ENCODE measurements at places on chromosomes 16 and 17. TPM values are rescaled to one million over a fixed set of nuclear protein-coding genes. Genes with fewer than 3 reads are reported as not detected.

CACNG1 gene
- total RNA-seq, result not detected

UTP4 gene
- 44.5 TPM for total RNA-seq

IRX6 gene
- total RNA-seq, result not detected

WWOX gene
- total RNA-seq, result 21.2 TPM

FOXN1 gene
- total RNA-seq, result not detected

TP53TG3C gene
- not detected for total RNA-seq

TMEM100 gene
- not detected for total RNA-seq

MARVELD3 gene
- total RNA-seq, result not detected

GGT6 gene
- total RNA-seq, result not detected

AATF gene
- 59.7 TPM for total RNA-seq

FA2H gene
- total RNA-seq, result not detected

DNA sequence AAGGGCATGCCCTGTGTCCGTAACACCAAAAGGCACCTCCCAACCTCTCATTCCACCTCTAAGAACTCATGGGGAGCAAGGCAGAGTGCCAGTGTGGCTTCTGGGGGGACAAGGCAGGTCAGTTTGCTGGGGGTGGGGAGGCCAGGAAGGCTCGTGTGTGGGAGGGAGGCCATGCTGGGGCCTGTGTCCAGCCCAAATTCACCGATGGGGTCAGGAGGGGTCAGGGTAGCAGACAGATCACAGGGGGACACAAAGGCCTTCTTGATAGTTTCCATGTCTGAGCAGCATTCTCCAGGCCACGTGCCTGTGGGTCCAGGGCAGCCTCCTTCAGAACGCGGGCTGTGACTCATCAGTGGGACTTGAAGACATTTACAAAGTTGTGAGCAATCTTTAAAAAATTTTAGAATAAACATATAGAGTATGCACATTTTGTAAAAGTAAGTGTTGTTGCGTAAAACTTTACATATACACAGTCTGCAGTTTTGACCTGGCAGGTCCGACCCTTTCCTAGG is 20.9 kb downstream of the SPACA3 start:
- DNase-seq, result no peak
- H3K4me3 ChIP-seq, result no peak overlapping the region
- H3K4me1 ChIP-seq, result no peaks in the 10 kb centered on the region
- H3K36me3 ChIP-seq, result no peaks in the 10 kb centered on the region
- H3K27me3 ChIP-seq, result peaks cover 13% of the 10 kb centered on the region

DNA sequence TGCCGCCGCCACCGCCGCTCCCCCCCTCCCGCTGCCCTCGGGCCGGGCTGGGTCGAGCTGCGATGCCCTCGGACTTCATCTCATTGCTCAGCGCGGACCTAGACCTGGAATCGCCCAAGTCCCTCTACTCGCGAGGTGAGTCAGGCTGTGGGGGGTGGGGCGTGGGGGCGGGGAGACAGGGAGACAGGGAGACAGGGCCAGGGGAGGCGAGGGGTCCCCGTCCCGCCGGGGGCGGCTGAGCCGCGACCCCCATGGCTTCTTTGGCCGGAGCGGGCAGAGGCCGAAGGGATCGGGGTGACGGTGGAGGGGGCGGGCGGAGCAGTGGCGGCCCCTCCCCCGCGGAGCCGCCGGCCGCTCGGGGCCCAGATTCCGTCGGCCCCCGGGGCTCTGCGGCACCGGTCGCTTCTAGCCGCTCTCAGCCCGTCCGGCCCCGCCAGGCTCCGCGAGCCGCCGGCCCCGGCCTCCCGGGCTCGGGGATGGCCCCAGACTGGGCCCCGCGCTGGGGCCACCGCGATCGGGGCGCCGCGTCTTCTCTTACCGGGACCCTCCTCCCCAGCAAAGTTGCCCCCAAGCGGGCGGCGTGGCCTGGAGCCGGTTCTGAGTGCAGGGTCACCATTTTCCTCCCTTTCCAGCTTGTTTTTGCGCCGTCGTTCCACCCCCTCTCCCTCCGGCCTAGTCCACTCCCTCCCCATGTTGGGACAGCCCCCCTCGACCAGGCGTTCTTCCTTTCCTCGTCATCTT is 644 bp downstream of the NFAT5 start:
- DNase-seq, result no peak
- H3K27ac ChIP-seq, result peak overlapping the region; percentile 97
- no peaks in the 10 kb centered on the region for H3K36me3 ChIP-seq
- H3K27me3 ChIP-seq, result no peaks in the 10 kb centered on the region
- H3K4me1 ChIP-seq, result peaks cover 14% of the 10 kb centered on the region

DNA sequence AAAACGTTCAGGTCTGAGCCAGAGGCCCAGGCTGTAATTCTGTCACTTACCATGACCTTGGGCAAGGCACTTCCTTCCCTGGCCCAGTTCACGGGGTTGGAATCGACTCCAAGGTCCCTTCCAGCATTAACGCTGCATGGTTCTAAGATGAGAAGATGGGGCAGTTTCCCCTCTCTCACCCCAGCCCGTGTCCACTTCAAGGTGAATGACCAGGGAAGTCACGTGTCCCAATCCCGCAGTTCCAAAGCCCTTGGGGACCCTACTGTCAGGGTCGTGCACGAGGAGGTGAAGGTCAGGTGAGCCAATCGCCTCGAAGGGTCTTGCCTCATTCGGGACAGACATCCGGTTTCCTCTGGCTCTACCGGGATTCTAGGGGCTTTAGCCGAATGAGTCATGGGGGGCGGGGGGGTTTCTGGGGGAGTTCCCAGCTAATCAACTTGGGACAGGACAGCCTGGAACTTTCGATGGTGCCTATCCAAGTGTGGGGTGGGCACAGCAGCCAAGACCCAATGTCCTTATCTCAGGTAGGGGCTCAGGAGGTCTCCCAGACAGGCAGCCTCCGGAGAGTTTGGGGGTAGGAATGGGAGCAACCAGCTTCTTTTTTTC is 762 bp upstream of the CSF3 start:
- peaks cover 11% of the 10 kb centered on the region for H3K4me1 ChIP-seq
- H3K36me3 ChIP-seq, result peaks cover 8% of the 10 kb centered on the region
- no peak overlapping the region for H3K27ac ChIP-seq
- DNase-seq, result no peak
- H3K27me3 ChIP-seq, result no peaks in the 10 kb centered on the region
- no peak overlapping the region for H3K4me3 ChIP-seq

GRCh38 chr16:85461814-85462713 is 151.1 kb upstream of the GSE1 start:
- peak overlapping the region; percentile 91 for H3K4me3 ChIP-seq
- H3K27me3 ChIP-seq, result peaks cover 10% of the 10 kb centered on the region
- no peaks in the 10 kb centered on the region for H3K36me3 ChIP-seq
- peak; percentile 8 for DNase-seq

GRCh38 chr17:27486741-27487140 is 30.5 kb downstream of the KSR1 start:
- no peaks in the 10 kb centered on the region for H3K27me3 ChIP-seq
- H3K36me3 ChIP-seq, result peaks cover 4% of the 10 kb centered on the region
- H3K4me1 ChIP-seq, result peaks cover 6% of the 10 kb centered on the region
- DNase-seq, result no peak
- H3K4me3 ChIP-seq, result no peak overlapping the region

DNA sequence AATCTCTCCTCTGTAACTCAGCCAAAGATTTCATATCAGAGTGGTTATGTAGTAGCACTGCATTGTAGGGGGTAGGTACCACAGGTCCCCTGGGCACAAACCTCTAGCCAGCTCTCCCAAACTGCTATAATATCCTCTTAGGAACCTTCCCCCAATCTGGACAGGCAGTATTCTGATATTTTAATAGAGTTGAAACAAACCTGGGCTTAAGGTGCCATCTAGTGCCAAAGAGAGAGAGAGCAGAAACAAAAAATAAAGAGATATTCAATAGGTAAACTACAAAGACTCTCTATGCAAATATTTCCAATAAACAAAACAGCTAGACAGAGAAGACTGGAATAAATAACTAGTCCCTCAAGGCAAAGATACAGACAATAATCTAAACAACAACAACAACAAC is 1070.0 kb downstream of the CDH11 start:
- no peaks in the 10 kb centered on the region for H3K27me3 ChIP-seq
- no peaks in the 10 kb centered on the region for H3K4me1 ChIP-seq
- no peaks in the 10 kb centered on the region for H3K36me3 ChIP-seq
- no peak for DNase-seq
- H3K4me3 ChIP-seq, result no peak overlapping the region

GRCh38 chr16:88699180-88699579 is 7.0 kb downstream of the RNF166 start:
- no peaks in the 10 kb centered on the region for H3K27me3 ChIP-seq
- peak overlapping the region; percentile 82 for H3K27ac ChIP-seq
- H3K4me3 ChIP-seq, result peak overlapping the region; percentile 96

DNA sequence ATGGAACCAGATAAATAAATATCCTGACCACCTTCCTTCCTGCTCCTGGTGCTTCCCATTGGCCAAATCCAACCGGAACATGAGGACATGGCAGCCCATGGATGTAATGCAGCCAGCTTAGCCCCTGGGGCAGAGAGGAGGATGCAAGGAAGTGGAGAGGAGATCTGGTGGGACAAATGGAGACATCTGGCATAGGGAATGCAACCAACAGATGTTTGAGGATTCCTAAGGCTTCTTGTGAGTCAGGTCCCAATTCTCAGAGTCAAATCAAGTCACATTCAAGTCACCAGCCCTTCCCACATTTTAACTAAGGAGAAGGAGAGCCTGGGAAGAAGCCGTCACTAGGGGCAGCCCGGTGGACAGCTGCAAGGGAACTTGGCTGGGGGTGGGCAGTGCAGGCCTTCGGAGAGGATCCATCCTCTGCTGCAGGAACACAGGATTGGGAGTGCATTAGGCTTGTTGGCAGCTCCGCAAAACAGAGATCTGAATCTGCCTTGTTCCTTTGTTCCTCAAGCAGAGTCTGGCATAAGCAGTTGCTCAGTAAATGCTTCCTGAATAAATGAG is 62.8 kb upstream of the HS3ST2 start:
- H3K27ac ChIP-seq, result no peak overlapping the region
- no peaks in the 10 kb centered on the region for H3K36me3 ChIP-seq
- no peak overlapping the region for H3K4me3 ChIP-seq
- no peak for DNase-seq
- no peaks in the 10 kb centered on the region for H3K4me1 ChIP-seq
- peaks cover 10% of the 10 kb centered on the region for H3K27me3 ChIP-seq

GRCh38 chr16:25966172-25967097 is 274.7 kb downstream of the HS3ST4 start:
- H3K27me3 ChIP-seq, result no peaks in the 10 kb centered on the region
- H3K36me3 ChIP-seq, result no peaks in the 10 kb centered on the region
- no peak overlapping the region for H3K4me3 ChIP-seq
- DNase-seq, result no peak
- no peak overlapping the region for H3K27ac ChIP-seq
- no peaks in the 10 kb centered on the region for H3K4me1 ChIP-seq

GRCh38 chr17:76266244-76266938 is 1.2 kb downstream of the UBALD2 start:
- no peaks in the 10 kb centered on the region for H3K36me3 ChIP-seq
- peak overlapping the region; percentile 94 for H3K4me3 ChIP-seq
- peaks cover 72% of the 10 kb centered on the region for H3K4me1 ChIP-seq
- H3K27me3 ChIP-seq, result no peaks in the 10 kb centered on the region
- H3K27ac ChIP-seq, result peak overlapping the region; percentile 97

DNA sequence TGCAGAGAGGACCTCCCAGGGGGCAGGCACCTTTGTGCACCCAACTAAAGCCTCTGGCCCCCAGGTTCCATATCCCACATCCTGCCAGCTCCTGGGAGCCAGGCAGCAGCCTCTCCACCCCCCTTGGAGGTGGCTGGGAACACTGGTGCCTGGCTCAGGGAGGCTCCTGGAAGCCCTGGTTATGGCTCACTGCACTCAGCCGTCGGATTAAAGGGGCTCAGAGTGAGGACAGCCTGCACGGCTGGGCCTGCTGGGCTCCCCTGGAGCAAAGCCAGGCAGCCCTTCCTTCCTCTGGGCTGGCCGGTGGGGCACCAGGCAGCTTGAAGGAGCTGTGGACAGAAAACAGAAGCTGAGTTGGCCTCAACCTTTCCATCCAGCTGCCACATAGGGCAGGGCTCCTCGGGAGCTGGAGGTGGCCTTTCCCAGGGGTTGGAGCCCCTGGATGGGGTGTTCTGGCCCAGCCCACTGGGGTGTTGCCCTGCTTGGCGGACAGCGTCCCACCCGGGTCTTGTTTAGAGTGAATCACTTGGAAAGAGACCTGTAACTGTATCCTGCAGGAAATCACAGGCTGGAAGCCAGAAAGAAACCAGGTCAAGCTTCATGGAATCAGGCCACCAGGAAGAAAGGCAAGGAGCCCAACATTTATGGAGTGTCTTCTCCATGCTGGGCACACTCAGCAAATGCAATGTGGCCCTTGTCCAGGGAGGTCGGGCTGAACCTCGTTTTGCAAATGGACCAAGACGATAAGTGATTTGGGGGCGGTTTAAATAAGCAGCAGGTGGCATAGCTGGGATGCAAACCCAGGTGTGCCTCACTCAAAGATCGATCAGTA is 253.3 kb downstream of the SOX9 start:
- no peaks in the 10 kb centered on the region for H3K36me3 ChIP-seq
- no peak overlapping the region for H3K27ac ChIP-seq
- H3K4me3 ChIP-seq, result no peak overlapping the region
- no peak for DNase-seq

DNA sequence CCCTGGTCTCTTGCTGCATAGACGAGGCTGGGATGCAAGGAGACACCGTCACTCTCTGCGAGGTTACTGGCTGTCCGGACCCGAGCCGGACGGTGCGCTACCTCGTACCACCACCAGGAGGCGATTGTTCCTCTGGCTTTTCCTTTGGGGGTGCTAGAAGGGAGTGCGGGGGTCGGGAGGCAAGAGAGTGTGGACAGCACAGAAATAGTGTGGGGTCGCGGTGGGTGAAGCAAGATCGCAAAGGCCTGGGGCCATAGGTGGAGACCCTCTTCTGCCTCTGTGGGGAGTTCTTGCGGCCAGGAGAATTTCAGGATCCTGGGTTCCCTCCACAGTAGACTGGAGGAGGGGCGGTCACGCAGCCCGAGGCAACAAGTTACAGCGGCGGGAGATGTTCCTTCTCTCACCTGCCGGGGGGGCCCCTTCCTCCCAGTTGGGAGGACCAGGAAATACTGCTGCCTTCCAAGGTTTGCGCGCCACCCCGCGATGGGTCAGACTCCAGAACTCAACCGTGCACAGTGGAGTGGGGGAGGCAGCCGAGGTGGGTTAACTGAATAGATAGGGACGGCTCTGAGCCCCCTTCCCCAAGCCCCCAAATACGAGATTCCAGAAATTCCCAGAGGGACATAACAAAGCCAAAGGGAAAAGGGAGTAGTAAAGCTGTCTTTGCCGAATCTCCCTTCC is 6.9 kb downstream of the PHOSPHO1 start:
- H3K27me3 ChIP-seq, result no peaks in the 10 kb centered on the region
- peak overlapping the region; percentile 67 for H3K27ac ChIP-seq
- peaks cover 2% of the 10 kb centered on the region for H3K36me3 ChIP-seq
- DNase-seq, result peak; percentile 40
- H3K4me3 ChIP-seq, result peak overlapping the region; percentile 85
- H3K4me1 ChIP-seq, result peaks cover 50% of the 10 kb centered on the region

DNA sequence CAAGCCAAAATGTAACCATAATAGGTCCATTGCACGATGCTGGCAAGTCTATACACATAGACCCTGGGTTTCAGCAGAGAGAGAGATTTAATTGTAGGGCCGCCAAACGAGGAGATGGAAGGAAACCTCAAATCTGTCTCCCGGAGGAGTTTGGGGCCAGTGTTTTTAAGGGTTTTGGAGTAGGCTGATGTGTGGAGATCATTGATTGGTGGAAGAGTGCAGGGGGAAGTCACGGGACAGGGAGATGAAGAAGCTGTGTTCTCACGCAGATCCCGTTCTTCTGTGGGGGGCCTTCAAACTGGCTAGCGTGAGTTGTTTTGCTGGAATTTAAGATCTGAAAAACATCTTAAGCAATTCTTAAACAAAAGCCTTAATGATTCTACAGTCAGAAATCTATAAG is 84.8 kb downstream of the KATNIP start:
- peaks cover 28% of the 10 kb centered on the region for H3K36me3 ChIP-seq
- no peak overlapping the region for H3K27ac ChIP-seq
- H3K27me3 ChIP-seq, result no peaks in the 10 kb centered on the region
- DNase-seq, result no peak
- peaks cover 2% of the 10 kb centered on the region for H3K4me1 ChIP-seq

GRCh38 chr16:70695331-70696070 is 9.6 kb upstream of the MTSS2 start:
- H3K27ac ChIP-seq, result peak overlapping the region; percentile 84
- peak overlapping the region; percentile 60 for H3K4me3 ChIP-seq
- no peaks in the 10 kb centered on the region for H3K36me3 ChIP-seq
- peak; percentile 29 for DNase-seq

Measured in naive thymus-derived CD8-positive, alpha-beta T cell (primary cell).